ENCODE measurements at places on chromosomes 12 and 14. TPM values are rescaled to one million over a fixed set of nuclear protein-coding genes. Genes with fewer than 3 reads are reported as not detected.

DNA sequence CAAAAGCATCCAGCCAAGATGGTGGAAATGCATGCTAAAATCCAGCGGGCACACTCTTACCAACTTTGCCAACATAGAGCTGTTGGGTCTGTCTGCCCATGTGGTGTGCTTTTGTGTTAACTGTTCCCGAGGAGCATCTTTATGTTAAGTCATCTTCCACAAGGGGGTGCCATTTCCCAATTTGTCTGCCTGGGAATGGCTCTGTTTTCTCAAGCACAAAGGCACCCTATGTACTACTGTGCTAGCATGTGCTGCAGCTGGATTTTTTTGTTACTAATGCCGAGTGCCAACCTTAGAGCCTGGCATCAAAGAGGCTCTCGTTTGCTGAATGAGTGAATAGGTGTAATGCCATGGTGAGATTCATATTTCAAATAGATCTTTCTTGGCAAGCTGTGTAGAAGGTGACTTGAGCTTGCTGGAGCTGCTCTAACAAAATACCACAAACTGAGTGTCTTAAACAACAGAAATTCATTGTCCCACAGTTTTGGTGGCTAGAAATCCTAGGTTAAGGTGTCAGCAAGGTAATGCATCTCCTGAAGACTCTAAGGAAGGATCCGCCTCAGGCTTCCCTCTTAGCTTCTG is 74.3 kb downstream of the TRHDE start:
- H3K36me3 ChIP-seq, result no peaks in the 10 kb centered on the region
- no peaks in the 10 kb centered on the region for H3K27me3 ChIP-seq
- peak; percentile 67 for DNase-seq
- H3K4me3 ChIP-seq, result no peak overlapping the region
- peaks cover 11% of the 10 kb centered on the region for H3K4me1 ChIP-seq

- peaks cover 8% of the 10 kb centered on the region for H3K27me3 ChIP-seq
- H3K27ac ChIP-seq, result no peak overlapping the region
- no peak for DNase-seq
- H3K36me3 ChIP-seq, result no peaks in the 10 kb centered on the region
Measured at GRCh38 chr14:23931721-23932289, 21.8 kb upstream of the DHRS4 start.

DNA sequence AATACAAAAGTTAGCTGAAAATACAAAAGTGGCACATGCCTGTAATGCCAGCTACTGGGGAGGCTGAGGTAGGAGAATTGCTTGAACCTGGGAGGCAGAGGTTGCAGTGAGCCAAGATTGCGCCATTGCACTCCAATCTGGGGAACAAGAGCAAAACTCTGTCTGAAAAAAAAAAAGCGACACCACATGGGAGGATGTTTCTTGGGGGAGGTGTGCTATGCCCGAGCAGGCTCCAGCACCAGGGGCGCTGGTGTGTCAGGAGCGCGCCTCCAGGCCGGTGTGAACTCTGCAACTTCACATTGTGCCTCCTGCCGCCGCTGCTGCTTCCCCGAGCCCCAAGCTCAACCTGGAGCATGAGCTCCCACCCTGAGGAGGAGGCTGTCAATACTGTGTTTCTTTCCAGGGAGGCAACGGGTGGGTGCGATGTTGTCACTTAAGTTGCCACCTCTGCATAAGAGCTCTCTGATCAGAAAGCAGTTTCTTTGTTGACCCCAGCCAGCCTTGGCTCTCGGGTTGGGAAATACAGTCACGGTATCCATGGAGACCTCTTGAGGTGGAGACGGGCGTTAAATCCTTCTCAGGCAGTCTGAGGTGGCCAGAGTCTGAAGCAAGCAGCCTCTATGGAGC is 18.9 kb downstream of the DEGS2 start:
- H3K27me3 ChIP-seq, result no peaks in the 10 kb centered on the region
- H3K4me3 ChIP-seq, result peak overlapping the region; percentile 3
- H3K36me3 ChIP-seq, result peaks cover 5% of the 10 kb centered on the region
- peaks cover 33% of the 10 kb centered on the region for H3K4me1 ChIP-seq
- peak; percentile 43 for DNase-seq

GRCh38 chr14:75497191-75497590 is 25.1 kb upstream of the BATF start:
- no peak overlapping the region for H3K27ac ChIP-seq
- H3K4me1 ChIP-seq, result no peaks in the 10 kb centered on the region
- H3K36me3 ChIP-seq, result no peaks in the 10 kb centered on the region
- H3K4me3 ChIP-seq, result no peak overlapping the region

Gene PLEKHD1
- total RNA-seq, result 2.0 TPM

Gene DDX11
- 238 TPM for total RNA-seq

Measured in progenitor cell of endocrine pancreas (in vitro differentiated cells).